Left hindlimb (tissue), 1 donor: ENCODE measurements at places on chromosomes 13 and 19.
A peak's percentile ranks its signal among the peaks of the same experiment; 100 is the strongest.

DNA sequence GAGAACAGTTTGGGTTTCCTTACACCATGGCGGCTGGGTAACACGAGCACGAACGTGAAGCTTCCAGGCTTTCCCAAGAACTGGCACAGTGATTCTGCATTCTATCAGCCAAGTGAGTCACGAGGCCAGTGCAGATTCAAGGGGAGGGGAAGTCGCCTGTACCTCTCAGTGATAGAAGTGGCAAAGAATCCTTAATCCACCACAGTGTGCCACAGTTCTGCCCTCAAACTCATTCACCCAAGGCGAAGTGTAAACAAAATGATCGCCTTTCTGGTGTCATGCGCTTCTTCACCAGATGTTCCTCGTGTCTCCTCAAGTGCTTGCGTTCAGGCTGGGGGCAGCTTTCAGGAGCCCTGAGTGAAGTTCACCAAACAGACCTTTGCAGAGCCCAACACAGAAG is 24.9 kb upstream of the AMER2 start:
- DNase-seq: no peak

DNA sequence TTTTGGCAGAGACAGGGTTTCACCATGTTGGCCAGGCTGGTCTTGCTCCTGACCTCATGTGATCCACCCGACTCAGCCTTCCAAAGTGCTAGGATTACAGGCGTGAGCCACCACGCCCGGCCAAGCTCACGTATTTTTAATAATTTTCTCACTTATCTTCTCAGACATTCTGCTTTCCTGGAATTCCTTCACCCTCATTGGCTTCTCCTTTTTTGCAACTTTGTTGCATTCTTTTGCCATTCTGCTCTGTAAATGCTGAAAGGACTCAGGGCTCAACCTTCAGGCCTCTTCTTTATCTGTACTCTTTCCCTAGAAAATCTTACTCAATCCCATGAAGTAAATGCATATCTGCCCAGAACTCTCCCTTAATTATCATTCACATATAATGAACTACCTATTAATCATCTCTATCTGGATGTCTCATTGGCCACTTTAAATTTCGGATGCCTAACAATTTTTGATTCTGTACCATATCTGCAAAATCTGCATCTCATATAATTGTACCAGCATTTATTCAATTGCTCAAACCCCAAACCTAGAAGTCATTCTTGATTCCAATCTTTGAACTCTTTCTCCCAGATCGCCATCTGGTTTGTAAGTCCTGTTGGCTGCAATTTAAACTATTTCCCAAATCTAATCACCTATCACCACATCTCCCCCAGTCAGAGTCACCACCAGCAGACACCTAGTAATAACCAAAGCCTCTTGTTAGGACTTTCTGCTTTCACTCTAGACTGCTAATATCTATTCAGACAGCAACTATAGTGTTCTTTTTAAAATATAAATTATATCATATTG is 18.2 kb upstream of the OXGR1 start:
- no peak for DNase-seq

- no peak for DNase-seq
Observed at GRCh38 chr19:13284929-13285928, 135.0 kb downstream of the IER2 start.

- no peak for DNase-seq
Observed at GRCh38 chr13:35484384-35484783, 7.9 kb upstream of the MAB21L1 start.

DNA sequence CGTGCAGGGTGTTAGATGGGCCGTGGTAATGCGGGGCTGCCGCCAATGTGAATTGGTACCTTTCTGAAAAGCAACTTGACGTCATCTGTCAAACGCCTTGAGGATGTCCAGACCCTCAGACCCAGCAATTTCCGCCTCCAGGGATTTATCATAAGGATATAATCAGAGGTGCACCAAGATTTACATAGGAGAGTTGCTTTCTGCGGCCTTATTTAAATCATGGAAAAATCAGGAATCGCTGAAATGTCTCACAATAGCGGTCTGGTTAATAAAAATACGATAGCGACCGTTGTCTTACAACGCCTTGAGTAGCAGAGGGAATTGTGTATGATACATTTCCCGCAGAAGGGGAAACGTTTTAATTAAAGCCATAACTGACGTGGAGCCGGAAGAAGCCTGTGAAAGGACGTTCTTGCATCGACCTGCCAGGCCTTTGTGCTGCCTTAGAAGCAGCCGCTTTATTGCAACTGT is 32.3 kb upstream of the NDUFS7 start:
- no peak for DNase-seq

DNA sequence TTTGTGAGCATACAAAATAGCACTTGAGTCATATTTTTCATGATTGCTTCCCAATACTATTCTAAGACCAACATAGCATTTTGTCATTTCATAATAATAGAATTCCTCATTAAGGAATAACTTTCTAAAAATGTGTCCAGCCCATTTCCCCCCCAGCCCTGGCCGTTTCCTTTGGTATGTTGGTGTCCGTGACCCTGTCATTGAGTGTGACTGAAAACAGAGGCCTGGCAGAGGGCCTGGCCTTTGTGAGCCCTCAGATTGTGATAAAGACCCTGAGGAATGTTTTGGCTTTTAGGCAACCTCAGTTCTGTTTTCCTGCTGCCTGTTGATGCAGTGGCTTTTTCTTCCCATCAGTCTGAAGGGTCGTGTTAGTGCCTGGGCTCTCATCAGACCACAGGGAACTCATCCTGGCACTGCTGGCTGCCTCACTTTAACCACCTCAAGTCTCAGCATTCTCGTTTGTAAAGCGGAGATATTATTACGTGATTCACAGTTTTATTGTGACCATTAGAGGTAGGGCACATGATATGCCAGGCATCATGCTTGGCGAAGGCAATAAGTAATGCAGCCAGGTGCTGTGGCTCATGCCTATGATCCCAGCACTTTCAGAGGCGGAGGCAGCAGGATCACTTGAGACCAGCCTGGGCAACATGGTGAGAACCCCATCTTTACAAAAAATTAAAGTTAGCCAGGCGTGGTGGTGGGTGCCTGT is 13.8 kb downstream of the SPINT2 start:
- DNase-seq: no peak

- no peak for DNase-seq
Observed at GRCh38 chr19:670609-671075, 5.5 kb upstream of the FSTL3 start.

DNA sequence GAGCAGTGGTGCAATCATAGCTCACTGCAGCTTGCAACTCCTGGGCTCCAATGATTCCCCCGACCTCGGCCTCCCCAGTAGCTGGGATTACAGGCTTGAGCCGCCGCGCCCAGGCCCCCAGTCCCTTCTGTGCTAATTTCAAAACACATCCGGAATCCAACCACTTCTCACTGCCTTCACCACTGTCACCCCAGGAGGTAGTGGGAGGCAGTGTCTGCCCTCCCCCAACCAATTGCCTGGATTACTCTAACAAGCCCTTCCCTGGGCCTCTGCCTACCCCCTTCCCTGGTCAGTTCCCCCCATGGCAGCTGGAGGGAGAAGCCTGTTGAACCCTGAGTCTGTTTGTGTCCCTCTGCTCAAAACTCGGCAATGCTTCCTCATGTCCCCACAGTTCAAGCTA is 2.3 kb downstream of the PRAM1 start:
- DNase-seq: no peak

DNA sequence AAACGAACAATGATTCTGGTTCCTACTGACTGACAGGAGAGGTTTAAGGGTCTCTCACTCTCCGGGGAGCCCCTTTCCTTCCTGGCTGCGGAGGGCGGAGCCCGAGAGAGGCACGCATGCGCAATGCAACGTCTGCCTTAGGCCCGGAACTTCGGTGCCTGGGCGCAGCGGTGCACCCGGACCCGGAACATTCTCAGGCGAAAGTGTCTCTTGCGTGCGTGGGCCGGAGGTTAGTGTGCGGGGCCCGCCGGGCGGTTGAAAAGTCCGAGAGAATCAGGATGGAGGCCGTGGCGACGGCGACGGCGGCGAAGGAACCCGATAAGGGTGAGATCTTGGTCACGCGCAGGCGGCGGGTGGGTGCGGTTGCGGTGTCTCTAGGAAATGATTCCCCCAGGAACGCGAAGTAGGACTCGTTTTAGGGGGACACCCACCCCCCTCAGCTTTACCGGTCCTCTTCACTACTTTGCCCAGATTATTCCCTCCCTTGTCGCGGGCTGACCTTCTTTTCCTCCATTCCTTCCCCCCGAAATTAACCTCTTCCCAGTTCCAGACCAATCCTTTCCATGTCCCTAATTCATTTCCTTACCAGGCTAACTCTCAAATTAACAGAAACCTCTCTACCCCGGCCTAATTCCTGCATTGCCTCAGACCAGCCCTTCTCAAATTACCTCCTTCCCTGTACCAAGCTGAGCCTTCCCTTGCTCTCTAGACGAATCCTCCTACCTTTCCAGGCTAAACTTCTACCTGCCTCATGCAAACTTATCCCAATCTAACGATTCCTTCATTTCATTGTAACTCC is at the start of gene CCDC97:
CCDC97 (plus strand) TSS at position 140 of the 799 bp plus-strand sequence; CDS start at position 279, 139 bp downstream.
- peak; percentile 92 for DNase-seq

DNA sequence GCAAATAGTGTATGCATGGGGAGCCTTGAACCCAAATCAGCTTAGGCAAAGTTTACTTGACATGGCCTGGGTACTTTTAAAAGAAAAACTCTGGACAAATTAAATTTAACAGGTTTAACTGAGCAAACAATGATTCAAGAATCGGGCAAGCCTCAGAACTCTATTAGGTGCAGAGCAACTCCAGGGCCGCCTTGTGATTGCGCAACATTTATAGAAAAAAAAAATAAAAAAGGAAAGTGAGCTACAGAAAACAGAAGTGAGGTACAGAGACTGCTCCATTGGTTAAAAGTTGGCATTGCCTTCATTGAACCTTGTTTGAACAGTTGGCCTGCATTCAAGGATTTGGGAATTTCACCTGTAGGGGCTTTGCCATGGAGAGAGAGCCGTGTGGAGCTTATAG is 421.0 kb upstream of the TSHZ3 start:
- no peak for DNase-seq

DNA sequence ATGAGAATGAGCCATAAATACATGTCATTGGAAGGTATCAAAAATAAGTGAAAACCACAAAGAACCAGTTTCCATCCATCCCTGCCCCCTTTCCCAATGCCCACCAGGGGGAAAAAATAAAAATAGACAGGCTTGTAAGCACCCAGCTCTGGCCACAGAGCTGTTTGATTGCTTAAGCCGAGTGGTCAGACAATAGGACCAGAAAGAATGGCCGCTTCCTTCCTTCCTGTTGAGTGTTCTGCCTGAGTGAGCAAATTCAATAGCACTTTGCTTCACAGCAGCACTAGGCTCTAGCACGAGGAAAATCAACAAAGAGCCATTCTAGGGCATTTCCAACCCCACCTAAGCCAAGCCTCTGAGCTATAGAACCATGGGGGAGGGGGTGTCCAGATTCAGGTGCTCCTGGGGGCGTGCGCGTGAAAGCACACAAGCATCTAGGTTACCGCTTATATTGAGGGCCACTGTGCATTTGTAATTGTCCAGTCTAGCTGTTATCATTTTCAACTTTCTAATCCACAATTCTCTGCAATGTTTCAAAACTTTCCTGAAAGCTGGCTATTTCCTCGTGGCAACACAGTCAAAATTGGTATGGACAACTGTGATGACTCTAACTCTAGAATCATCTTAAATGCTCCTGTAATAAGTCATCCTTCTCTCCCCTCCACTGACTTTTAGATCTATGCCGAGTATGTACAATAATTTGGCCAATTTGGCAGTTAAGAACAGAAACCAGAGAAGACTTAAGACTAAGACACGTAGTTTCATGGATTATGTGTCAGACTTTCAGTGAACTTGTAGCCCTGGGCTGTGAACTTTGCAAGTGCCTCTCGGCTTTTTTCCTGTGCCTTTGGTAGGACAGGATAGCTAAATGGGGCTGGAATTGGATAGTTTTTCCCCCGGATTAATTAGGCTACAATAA is 64.3 kb downstream of the SPRY2 start:
- DNase-seq: no peak

DNA sequence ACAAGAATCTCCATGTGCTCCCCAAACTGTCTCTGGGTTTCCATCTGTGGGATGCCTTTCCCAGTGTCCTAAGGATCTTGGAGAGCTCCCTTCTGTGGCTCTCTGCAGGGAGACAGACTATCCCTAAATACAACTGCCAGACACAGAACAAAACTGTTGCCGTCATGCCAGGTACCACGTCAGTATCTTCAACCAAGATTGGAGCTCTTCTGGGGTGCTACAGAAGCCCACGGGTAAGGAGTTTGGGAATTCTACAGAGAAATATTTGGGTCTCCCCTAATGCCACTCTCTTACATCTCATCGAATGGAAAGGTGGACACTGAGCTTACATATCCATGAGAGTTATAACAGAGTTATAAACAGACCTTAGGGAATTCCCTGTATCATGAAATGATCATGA is 4.9 kb upstream of the MBD3L3 start:
- no peak for DNase-seq

- DNase-seq: peak; percentile 80
Observed at GRCh38 chr19:55437410-55437809, 5.7 kb downstream of the SHISA7 start.

DNA sequence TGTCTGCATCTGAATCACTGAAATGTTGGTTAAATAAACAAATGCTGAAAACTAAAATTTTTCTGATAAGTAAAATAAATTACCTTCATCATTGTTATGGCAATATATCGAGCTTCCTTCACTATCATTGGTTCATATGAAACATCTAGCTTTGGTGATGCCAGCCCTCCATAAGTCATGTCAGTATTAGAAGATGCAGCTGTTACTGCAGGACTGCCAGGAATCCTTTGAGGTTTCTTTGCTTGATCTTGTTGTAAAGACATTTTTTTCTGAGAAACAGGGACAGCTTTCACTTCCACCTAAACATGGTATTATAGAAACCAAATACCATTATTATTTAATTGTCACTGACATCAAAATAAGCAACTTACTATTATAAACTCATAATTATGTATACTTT is 123.7 kb upstream of the FBXL3 start:
- DNase-seq: no peak

DNA sequence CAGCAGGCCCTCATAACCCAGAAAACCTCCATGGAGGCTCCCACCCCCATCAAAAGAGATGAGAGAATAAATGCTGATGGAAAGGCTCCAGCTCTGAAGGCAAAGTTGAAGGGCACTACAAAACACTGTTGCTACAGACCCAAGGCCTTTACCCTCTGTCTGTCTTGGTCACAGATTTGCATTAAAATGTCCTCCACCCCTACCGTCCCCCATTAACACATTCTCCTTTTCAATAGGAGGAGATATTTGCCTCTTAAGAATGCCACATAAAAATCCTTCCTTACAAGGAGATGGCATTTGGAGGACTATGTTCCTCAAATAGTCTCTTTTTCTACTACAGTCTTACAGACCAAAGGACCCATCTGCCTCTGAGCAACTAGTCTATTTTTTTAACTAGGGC is 361.5 kb downstream of the ENOX1 start:
- no peak for DNase-seq
